Dermis blood vessel endothelial cell (primary cell): ENCODE measurements at places on chromosomes 16 and 17.

DNA sequence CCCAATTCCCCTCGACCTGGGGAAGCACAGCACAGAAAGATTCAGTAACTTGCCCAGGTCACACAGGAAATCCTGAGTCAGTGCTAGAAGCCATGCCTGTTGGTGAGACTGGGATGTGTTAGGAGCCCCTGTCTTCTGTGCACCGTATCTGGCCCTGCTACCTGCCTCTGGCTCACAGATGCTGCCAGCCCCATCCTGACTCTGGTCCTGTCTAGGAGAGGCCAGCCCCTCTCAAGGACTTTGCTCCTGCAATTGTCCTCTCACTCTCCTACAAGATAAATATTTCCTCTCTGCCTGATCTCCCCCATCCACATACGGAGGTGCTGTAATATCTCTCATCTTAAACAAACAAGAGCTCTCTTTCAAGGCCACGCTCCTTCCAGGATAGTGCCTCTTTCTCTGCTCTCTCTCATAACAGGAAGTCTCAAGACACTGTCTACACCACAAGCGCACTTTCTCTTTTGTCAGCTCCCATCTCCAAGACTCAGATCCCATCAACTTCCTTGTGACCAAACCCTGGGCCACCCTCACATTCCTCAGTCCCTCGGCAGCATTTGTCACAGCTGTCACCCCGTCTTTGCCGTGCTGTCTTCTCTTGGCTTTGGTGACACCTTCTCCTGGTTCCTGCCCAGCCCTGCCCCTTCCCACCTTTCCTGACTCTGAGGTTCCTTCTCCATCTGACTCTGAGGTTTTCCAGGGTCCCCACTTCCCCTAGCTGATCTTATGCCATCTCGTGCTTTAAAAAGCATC is 1.9 kb downstream of the SLC13A2 start:
- no peak for DNase-seq

- no peak for DNase-seq
Observed at GRCh38 chr17:1498233-1498632, 5.7 kb upstream of the MYO1C start.

- DNase-seq, result no peak
Observed at GRCh38 chr17:7107012-7107754, 7.4 kb downstream of the ASGR2 start.

DNA sequence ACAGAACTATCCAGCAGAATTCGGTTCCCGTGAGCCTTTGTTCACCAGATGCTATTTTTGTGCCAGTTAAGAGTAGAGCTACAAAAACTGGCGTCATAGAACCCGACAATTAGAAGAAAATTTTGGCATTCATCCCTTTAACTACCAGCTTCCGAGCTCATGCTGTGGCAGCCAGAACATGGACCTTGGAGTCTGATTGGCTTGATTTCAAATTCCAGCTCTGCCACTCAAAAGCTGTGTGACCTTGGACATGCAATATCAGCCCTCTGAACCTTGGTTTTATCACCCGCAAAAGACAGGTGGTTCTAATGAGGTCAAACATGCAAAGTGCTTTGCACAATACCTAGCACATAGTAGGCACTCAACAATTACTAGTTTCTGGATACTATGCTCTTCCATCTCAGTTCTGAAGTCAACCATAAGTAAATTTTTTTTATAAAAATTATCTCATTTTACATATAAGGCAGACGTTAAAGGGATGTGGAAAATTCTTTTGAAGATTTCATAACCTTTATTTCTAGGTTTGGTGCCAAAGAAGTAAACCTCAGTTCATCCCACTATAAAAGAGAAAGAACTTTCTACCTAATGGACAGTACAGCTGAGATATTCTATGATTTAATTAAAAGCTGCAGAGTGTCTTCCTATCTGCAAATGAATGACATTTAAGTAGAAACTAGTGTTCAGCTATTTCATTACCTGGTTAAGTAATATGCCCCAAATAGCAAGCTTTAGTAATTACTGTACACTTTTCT is 331.5 kb downstream of the HAPSTR1 start:
- no peak for DNase-seq

DNA sequence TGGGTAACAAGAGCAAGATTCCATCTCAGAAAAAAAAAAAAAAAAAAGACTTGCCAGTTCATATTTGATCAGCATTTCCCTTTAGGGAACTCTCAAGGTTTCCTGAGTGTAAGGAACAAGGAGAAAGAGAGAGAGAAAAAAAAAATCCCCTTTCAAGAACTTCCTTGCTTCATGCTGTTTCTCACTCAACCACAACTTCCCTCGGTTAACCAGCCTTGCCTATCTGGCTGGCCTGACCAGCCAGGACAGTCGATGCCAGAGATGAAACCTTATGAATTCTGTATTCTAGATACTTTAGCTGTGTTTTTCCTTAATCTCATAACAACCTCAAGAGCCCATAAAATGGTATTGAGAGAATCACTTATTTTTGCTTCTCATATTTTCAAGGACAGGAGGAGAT is 2.6 kb upstream of the N4BP1 start:
- DNase-seq, result no peak

DNA sequence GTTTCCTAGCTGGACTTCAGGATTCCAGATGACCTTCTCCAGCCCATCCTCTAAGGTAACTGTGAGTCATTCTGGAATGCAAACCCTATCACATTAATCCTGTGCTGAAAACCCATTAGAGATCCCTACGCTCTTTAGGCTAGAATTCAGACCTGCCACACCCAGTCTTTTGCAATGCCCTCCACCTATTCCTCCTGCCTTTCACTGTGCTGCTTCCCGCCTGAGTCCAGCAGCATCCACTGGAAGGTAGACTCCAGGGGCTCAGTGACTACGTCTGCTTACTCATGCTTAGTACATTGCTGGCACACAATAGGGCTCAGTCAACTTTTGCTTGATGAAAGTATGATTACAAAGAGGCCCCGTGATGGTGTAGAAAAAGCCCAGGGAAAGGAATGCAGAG is 121.1 kb downstream of the SPACA3 start:
- DNase-seq, result no peak
